Left ventricle myocardium inferior (tissue), 1 donor: ENCODE measurements at places on chromosomes 13 and 19.

GRCh38 chr13:47142105-47142504 is 245.3 kb upstream of the HTR2A start:
- DNase-seq, result no peak

DNA sequence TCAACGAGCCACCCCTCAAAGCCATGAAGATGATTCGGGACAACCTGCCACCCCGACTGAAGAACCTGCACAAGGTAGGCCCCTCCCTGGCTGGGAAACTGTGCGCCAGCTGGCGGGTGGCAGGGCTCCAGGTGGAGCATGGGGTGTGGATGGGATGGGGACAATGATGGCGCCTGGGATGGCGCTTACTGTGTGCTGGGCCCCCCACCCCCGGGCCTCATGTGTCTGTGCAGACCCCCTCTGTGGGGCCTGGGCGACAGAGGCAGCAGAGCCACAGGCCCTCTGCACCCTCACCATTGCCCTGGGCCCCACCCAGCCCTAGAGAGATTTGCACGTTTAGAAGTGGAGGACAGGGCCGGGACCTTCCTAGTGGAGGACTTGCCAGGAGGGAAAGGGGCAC is 19.0 kb upstream of the NCCRP1 start:
- DNase-seq, result no peak

GRCh38 chr13:69243366-69243765 is 864.3 kb upstream of the ATXN8OS start:
- DNase-seq, result no peak

DNA sequence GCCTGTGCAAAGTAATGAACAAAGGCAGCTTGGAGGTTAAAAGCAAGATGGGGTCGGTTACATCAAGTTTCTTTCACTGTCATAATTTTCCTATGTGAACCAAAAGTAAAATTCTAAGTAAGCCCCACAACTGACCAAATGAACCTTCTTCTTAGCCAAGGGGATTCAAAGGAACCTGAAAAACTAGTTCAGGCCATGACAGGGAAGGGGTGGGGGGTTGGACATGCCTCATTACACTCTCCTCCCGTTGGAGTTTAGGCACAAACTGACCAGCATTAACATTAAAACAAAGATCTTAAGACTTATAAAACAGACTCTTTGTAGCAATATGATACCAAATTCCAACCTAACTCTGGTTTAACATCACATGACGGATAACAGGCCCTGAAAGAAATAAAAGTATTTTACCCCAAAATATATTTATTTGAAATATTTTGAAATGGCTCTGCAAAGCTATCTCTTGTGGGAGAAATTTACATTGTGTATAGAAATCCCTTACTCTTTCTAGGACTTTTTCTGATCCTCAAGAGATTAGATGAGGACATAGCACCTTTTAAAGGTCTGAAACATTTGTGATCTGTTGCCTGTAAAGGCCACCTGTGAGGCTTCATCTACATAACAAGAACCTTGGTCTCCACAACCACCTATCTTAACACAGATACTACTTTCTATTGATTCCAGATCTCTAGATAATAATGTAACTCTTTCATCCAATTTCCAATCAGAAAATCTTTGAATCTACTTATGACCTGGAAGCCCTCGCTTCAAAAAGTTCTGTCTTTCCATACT is 1829.0 kb upstream of the MIR17HG start:
- no peak for DNase-seq

DNA sequence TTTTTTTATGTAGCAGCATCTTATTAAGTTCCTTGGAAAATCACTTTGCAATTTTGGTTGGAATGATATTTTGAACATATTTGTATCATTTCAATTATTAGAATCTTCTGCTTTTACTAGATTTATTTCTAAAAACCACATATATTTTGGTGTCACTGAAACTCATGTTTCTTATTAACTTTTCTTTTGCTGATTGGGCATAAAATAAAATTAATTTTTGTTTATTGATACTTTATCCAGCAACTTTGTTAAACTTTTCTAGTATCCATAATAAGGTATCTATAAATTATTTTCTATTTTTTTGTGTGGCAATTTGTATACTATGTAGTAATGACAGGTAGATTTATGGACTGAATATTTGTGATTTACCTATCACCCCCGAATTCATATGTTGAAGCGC is 556.4 kb upstream of the ATXN8OS start:
- no peak for DNase-seq

GRCh38 chr13:61414686-61415057 is 977 bp downstream of the PCDH20 start:
- DNase-seq, result no peak
